ENCODE measurements at places on chromosomes 11 and 22. TPM values are rescaled to one million over a fixed set of nuclear protein-coding genes. Genes with fewer than 3 reads are reported as not detected.

The MYO18B gene
- total RNA-seq = 0.20 TPM

The DEPDC5 gene
- 14.8 TPM for total RNA-seq

- DNase-seq = no peak
- no peak overlapping the region for H3K27ac ChIP-seq
- H3K27me3 ChIP-seq = peaks cover 6% of the 10 kb centered on the region
- no peaks in the 10 kb centered on the region for H3K36me3 ChIP-seq
- H3K4me1 ChIP-seq = peaks cover 8% of the 10 kb centered on the region
- no peak overlapping the region for H3K4me3 ChIP-seq
These were observed 83.0 kb downstream of the INSC start for GRCh38 chr11:15197696-15198095.

DNA sequence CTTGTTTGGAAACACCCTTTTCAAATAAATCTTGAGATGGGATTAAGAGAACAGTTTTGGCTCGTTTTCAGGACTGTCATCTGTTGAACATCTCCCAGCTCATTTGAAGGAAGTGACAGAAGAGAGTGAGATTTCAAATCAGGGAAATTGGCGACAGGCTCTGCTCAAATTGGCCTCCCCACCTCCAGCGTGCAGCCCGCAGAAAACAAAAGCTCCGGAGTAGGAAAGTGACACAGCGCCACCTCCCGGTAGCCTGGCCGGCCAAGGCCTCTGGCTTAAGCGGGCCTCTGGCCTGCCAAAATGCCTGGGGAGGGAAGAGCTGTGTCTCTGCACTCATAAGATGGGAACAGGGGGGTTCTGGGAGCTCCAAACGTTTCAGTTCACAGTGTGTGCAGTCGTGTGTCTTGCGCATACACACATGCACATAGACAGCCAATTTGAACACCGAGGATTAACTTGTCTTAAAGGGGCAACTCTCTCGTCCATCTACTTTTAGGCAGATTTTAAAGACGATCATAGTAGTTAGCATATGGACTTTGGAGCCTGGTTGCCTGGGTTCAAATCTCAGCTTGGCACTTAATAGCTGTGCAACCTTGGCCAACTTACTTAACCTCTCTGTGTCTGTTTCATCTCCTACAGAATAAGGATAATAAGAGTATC lies 132.7 kb upstream of the RCN1 start:
- peaks cover 6% of the 10 kb centered on the region for H3K4me1 ChIP-seq
- no peak for DNase-seq
- no peak overlapping the region for H3K4me3 ChIP-seq
- H3K27ac ChIP-seq = no peak overlapping the region

The FREY1 gene
- 0.49 TPM for total RNA-seq

DNA sequence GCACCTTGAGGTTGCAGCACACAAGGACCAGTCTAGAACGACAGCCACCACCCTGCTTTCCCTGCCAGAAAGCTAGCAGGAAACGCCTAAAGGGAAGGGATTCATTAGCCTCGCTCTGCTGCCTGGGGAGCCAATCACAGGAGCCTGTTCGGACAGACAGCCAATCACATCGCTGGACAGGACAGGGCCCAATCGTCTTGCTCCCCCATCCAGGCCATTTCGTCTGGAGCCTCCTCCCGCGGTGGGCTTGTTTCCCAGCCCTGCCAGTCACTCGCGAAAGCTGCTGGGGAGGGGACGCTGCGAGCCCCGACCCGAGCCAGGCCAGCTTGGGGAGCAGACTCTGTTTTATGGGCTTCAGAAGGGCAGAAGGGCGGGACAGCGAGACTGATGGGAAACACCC lies 79.8 kb upstream of the NCAM1 start:
- peak overlapping the region; percentile 72 for H3K4me3 ChIP-seq
- no peak for DNase-seq
- H3K36me3 ChIP-seq = no peaks in the 10 kb centered on the region
- H3K4me1 ChIP-seq = peaks cover 3% of the 10 kb centered on the region
- no peak overlapping the region for H3K27ac ChIP-seq

- no peak overlapping the region for H3K4me3 ChIP-seq
- H3K36me3 ChIP-seq = peaks cover 2% of the 10 kb centered on the region
- H3K4me1 ChIP-seq = peaks cover 14% of the 10 kb centered on the region
- H3K27me3 ChIP-seq = no peaks in the 10 kb centered on the region
- no peak for DNase-seq
- H3K27ac ChIP-seq = peak overlapping the region; percentile 41
These were observed 3.1 kb downstream of the DRD4 start for GRCh38 chr11:640021-640706.

- no peaks in the 10 kb centered on the region for H3K36me3 ChIP-seq
- H3K27ac ChIP-seq = no peak overlapping the region
- no peaks in the 10 kb centered on the region for H3K27me3 ChIP-seq
- no peak overlapping the region for H3K4me3 ChIP-seq
- DNase-seq = no peak
These were observed 8.7 kb upstream of the PIWIL4 start for GRCh38 chr11:94558468-94558867.

The KBTBD3 gene
- total RNA-seq = 3.5 TPM

- H3K36me3 ChIP-seq = no peaks in the 10 kb centered on the region
- H3K27ac ChIP-seq = no peak within 1 kb of the TSS
- DNase-seq = no peak
- H3K4me1 ChIP-seq = no peaks in the 10 kb centered on the region
- H3K27me3 ChIP-seq = no peaks in the 10 kb centered on the region
These were observed at the start of gene APOA4 for GRCh38 chr11:116823031-116823843. Gene APOA4, minus strand, starts transcription at chr11:116823304. Its CDS starts 113 bp downstream, at chr11:116823191.

The PTPRCAP gene
- total RNA-seq = 0.47 TPM

The OR52B4 gene
- total RNA-seq = not detected

The OR4C6 gene
- not detected for total RNA-seq

The OR56A1 gene
- not detected for total RNA-seq

GRCh38 chr11:59556115-59556916 lies 45.0 kb downstream of the OR4D9 start:
- H3K4me3 ChIP-seq = peak overlapping the region; percentile 72
- no peaks in the 10 kb centered on the region for H3K36me3 ChIP-seq
- H3K4me1 ChIP-seq = peaks cover 43% of the 10 kb centered on the region

DNA sequence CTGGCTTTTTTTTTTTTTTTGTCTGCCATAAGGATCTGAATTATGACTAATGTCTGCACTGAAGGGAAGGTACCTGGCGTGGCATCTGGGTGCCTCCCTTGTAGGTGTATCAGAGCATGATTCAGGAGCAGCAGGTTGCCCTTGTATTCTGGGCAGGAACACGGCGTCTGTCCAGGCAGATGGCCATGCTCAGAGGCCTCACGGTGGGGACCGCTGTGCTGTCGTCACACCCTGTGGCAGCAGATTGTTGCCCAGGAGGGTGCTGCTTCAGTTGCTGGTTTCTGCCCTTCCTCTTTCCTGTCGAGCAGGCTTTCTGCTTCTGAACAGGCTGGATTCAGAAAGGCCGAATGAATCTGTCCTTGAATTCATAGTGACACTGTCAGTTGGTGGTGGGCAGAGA lies 11.0 kb downstream of the ZNRF3 start:
- no peak for DNase-seq
- peaks cover 16% of the 10 kb centered on the region for H3K4me1 ChIP-seq
- H3K27me3 ChIP-seq = no peaks in the 10 kb centered on the region
- no peaks in the 10 kb centered on the region for H3K36me3 ChIP-seq
- no peak overlapping the region for H3K27ac ChIP-seq

The TMEM25 gene
- total RNA-seq = 23.3 TPM
